ENCODE measurements at places on chromosomes 12 and 14.

GRCh38 chr14:96125536-96125935 lies 79.1 kb upstream of the BDKRB2 start:
- no peak for DNase-seq

DNA sequence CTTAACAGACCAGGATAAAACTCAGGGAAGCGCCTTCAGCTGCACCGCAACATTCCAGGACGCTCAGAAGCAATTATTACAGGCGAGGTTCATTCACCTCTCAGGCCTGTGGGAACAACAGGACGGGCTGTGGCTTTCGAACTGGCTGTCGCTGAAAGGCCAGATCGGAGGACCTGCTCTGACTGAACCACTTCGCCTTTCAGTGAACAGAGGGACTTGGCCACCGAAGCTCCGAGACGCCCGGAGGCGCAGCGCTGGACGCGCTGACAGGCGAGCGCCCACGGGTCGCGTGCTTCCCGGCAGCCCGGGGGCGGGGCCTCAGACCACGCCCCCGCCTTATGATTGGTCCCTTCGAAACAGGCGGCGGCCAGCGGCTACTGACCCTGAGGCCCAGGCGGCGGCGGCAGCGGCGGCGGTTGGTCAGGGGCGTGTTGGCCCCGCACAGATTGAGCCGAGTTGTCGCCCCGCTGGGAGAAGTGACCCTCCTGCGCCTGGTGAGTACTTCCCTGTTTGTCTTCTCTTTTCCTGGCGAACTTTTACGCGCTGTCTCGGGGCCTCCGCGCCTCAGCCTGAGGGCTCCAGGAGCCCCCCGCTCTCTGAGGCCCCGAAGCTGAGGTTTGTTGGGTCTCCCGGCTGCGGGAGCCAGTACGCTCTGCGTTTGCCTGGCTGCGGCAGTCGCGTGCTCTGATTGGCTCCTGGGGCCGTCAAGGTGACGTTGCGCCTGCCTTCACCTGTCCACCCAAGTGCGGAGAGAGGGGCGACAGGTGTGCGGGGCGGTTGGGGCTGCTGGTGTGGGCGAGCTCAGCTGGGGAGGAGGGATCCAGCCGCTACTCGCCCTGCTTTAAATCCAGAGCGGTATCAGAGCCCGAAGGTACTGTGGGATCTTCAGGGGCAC lies at the start of gene GAS2L3:
TSS of gene GAS2L3 (plus strand) at position 393 of the 895 bp plus-strand sequence. CDS start 21,221 bp downstream, outside the sequence.
- peak; percentile 20 for DNase-seq

DNA sequence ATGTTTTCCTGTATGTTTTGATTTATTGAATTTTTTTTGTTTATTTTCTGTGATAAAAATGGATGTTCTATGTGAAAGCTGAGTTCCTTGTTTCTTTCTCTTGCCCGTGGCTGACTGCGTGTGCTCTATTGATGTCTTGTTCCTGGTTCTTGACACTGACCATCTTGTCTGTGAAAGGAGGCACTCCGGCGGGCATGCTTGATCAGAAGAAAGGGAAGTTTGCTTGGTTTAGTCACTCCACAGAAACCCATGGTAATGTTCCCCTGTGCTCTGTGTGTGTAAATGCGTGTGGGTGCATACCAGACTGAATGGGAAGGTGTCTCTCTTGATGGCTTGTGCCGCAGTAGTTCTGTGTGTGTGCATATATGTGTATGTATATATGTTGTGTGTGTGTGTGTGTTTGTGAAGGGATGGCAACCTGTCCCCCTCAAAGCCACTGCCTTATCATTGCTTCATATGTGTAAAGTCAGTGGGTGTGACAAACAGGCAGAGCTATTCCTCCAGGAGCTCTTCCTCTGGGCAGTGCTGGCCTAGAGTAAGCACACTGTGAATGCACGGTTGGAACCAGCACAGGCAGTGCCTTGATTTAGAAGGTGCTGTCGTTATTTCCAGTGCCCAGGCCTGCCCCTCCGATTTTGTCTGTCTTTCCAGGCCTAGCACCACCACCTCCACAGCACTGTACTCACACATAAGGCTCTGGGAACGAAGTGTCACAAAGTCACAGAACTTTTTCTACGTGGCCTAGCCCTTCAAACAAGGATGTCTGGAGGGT lies 247.3 kb upstream of the FKBP4 start:
- DNase-seq = no peak

DNA sequence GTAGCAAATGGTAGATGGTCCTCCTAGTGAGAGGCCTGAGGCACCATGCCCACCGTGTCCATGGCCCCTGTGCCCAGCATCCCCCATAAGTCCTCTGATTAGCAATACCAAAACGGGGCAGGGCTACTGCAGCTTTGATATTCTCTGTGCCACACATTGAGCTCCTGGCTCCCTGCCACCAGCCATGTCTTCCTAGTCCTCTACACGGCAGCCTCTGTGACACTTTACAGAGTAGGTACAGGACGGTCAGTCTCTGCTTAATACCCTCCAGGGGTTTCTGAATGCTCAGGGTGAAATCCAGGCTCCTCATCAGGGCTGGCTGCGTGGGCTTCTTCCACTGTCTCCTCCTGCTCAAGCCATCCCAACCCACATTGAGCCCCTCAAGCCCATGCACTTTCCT lies 8.0 kb downstream of the RBM19 start:
- DNase-seq = no peak

DNA sequence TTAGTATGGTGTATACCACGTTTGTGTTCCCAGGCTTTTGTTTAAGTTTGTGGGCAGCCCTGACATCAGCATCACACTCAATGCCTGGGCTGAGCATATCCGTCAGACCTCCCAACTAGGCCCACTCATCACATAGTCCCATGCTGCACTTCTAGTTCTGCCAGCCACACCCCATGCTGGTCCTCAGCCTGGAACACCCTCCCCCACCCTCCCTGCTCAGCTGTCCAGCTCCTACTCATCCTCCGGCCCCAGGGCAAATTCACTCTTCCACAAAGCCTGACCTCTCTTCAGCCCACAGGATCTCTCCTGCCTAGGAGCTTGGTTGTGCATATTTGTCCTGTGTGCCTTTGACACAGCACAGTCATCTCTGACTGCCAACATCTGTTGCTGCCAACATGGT lies 3.9 kb upstream of the ENDOU start:
- DNase-seq = no peak

- no peak for DNase-seq
Observed at GRCh38 chr14:97057238-97058073, 260.3 kb downstream of the VRK1 start.

GRCh38 chr12:98635657-98636323 lies 8.8 kb downstream of the IKBIP start:
- DNase-seq = no peak

DNA sequence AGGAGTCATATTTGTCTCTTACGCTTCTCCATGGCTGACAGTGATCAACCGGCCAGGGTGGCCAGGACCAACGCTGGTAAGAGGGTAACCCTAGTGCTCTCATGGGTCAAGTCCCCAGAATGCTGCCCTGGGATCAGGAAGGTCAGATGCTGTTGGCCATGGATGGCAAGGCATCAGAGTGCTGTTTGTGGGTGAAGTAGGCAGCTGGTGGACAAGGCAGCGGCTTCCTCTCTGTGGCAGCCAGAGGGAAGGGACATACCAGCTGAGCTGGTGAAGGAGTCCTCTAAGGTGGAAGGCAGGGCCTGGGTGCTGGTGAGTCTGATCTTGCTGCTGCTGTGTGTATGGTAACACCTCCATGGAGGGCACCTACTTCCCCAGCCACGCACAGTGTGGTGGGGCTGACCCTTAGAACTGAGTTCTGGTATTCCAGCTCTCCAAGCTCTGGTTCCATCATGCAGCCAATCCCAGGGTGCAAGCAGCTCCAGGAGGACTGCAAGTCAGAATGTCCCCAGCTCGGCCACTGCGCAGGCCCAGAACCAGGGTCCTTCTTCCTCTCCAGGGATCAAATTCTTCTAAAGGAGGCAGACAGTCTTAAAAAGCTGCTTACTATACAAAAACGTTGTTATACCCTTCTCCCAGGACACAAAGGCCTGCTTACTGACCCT lies 13.4 kb upstream of the SMOC1 start:
- no peak for DNase-seq

Data from activated naive CD8-positive, alpha-beta T cell treated with anti-CD3 and anti-CD28 coated beads, Interleukin-2, amount 50 U/mL, for 16 hours (primary cell).